ENCODE measurements at places on chromosomes 6 and 20.
A peak's percentile ranks its signal among the peaks of the same experiment; 100 is the strongest.

- no peak for DNase-seq
Measured at GRCh38 chr6:127247114-127248096, 19.3 kb upstream of the RNF146 start.

GRCh38 chr20:50977066-50978021 lies 18.7 kb downstream of the MOCS3 start:
- DNase-seq = no peak

GRCh38 chr20:16404171-16404570 lies 169.1 kb downstream of the KIF16B start:
- no peak for DNase-seq

GRCh38 chr6:163721435-163721834 lies 306.9 kb downstream of the QKI start:
- no peak for DNase-seq

- no peak for DNase-seq
Measured at GRCh38 chr20:58447511-58448391, 58.7 kb downstream of the VAPB start.

- DNase-seq = no peak
Measured at GRCh38 chr6:13146442-13146841, 181.9 kb downstream of the TBC1D7 start.

DNA sequence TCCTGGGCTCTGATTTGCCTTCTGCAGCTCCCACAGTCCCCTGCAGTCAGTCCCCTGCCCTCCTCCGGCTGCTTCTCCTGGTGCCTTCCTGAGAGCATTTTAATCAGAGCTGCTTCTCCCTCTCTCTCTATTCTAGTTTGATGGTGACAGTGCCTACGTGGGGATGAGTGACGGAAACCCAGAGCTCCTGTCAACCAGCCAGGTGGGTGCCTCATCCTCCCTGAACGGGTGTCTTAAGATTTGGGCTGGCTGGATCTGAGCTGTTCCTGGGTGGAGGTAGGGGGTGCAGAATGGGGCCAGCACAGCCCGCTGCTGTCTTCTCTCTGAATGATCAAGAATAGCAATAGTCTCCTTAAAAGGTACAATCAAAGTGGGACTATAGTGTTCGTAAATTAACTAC lies 58.6 kb downstream of the TOX2 start:
- DNase-seq = no peak

DNA sequence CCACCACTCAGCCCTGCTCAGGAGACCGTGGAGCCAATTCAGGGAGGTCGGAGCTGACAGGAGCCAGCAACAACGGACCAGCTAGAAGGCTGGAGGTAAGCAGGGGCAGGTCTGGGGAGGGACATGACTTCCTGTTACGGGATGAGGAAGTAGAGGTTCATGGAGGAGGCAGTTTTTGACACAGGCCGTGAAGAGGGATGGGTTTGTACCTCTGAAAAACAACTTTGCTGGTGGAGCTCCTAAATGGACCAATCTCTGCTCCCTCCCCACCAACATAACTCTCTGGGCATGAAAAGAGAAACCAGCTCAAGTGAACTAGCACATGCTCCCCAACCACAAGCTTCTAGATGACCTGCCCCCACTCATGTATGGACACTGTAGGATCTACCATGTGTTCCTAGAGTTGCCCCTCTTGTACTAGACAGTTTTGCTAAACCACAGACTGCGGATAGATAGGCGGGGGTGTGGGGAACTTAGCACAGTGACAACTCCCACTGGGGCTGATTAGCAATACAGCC lies 31.4 kb downstream of the RALGAPA2 start:
- no peak for DNase-seq

GRCh38 chr6:156686301-156686994 lies 90.7 kb upstream of the ARID1B start:
- peak; percentile 48 for DNase-seq

DNA sequence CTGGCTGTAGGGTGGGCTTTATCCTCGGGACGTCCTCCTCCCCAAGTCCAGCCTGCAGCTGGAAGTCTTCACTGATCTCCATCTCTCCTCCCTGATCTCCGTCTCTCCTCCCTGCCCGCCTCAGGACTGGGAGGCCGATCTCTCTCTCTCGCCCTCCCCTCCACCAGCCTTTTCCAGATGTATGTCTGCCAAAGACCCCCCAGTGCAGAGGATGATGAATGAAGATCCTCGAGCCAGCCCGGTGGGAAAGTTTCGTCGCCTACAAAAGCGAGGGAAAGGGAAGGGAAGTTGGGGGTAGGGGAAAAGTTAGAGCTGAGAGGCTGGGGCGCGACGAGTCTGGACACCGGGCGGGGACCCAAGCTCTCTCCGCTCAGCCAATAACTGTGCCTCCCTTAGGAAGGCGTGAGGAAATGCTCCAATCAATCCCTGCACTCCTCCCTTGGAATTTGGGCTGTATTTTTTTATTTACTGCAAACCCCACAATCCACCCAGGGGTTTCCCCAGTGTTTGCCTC lies 595 bp upstream of the SRF start:
- DNase-seq = peak; percentile 90

DNA sequence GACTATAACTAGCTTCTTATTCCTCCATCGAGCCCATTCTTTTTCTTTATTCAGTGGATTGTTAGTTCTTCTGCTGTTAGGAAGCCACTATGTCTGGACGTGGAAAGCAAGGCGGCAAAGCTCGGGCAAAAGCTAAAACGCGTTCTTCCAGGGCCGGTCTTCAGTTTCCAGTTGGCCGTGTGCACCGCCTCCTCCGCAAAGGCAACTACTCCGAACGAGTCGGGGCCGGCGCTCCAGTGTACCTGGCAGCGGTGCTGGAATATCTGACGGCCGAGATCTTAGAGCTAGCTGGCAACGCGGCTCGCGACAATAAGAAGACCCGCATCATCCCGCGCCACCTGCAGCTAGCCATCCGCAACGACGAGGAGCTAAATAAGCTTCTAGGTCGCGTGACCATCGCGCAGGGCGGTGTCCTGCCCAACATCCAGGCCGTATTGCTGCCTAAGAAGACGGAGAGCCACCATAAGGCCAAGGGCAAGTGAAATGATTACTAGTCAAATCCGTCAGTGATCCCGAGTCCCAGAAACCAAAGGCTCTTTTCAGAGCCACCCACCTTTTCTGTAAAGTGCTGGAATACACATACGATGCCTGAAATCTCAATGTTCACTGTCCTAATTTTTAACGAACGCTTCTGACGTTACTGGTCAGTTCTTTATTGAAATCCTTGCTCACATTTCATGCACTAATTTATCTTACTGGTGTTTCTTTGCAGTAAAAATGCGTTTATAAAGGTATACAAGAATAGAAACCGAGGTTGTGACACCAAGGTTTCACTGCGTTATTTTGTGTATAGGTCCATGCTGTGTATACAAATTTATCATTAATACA lies 129.9 kb downstream of the HFE start:
- DNase-seq = peak; percentile 95

DNA sequence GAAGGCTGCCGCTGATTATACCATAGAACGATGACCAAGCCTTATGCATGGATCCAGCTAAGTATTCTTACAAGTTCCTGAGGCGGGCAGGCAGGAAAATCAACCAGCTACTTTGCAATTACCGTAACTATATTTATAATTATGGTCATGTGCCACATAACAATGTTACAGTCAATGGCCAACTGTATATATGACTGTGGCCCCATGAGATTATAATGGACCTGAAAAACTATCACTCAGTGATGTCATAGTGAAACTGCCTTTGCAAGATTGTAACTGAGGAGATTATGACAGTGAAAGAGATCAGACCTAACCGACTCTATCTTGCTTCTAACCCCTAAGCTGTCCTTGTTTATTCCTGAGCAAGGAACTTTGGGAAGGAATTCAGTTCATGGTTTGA lies 33.1 kb upstream of the FAM135A start:
- DNase-seq = no peak

DNA sequence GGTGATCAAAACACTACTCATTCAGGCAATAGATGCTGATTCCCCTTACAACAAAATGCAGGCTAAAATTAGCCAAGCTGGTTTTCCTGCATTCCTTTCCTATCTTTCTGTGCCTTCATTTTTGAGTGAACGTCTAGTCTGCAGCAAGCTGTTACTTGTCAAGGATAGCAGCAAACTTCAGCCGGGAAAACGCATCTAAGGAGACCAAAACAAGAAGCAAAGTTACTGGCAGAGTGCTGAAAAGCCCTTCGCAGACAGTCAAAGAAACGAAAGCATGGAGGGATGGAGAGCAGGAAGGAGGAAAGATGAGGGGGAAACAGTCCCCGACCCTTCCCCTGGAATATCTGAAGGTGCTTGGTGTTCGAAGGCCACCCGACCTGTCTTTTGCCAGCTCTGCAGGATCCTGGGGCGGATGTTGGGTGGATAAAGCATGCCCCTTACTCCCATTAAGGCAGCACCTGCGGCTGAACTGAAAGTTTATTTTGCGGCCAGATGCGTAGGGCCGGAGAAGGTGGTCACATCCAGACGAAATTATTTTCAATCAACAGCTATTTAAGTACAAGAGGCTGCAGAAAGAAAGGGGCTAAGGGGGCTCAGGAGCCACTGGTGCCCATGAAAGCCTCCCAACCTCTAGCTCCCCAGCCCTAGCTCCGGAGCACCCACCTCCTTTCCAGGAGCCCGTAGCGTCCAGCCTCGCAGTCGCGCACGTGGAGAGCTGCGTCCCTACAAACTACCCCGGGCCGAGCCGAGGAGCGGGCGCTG lies 538 bp downstream of the FERMT1 start:
- DNase-seq = peak; percentile 52

GRCh38 chr6:135869857-135870256 lies 18.4 kb downstream of the PDE7B start:
- no peak for DNase-seq

DNA sequence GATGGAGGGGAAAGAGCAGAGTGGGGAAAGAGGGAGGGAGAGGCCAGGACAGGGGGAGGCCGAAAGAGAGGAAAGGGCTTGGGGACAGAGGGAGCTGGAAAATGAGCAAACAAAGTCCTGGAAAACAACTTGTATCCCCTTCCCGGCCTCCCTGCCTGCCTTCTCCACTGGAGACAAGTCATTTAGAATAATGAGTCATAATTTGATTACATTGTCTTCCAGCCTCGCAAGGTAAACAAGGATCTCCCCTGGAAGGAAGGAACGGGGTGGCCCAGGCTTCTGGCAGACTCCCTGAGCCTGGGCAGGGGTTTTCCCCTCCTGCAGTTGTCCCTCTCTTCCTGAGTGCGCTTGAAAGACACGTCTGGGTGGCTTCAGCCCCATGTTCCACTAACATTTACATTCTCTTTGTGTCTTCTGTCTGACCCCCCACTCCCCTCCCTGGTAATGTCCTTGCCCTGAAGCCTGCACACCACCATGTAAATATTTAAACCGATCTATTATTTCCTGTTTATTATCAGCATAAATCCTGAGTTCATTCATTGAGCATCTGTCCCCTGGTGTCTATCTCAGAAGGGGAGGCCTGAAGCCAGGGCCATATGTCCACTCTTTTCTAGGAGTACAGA lies 12.1 kb upstream of the MRPS18A start:
- DNase-seq = no peak

Measured in right forelimb (tissue), 1 donor.